ENCODE measurements at places on chromosomes 13 and 19.
A peak's percentile ranks its signal among the peaks of the same experiment; 100 is the strongest.

DNA sequence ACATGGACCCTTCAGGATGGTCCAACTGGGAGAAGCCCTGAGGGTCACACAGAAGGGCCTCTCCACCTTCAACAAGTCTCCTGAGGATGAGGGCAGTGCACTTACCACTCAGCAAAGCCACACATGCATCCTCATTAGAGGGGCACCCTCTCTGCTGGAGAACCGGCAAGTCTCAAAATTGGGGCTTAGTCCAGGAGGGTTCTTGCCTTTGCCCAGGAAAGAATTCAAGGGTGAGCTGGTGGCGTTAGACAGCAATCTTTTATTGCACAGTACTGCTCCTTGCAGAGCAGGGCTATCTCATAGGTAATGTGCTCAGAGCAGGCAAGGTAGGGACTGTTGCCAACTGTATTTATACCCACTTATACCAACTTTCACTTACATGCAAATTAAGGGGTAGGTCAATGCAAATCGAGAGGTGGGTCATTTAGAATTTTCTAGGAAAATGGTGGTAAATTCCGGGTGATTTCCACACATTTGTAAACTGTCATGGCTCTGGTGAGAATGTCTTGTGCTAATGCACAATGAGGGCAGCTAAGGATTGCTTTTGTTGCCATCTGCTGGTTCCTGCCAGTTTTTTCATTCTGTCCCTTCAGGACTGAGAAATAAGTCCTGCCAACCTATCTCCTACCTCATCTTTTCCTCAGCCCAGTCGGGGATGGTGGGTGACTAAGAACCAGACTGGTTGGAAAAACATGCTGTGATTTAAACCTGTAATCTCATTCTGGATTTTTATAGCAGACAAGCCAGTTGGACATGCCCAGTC lies 27.8 kb upstream of the IGSF23 start:
- no peak for DNase-seq

- no peak for DNase-seq
Measured at GRCh38 chr13:21537105-21537504, 66.9 kb downstream of the MICU2 start.

GRCh38 chr19:34712395-34713261 lies 21.4 kb upstream of the ZNF181 start:
- peak; percentile 68 for DNase-seq

DNA sequence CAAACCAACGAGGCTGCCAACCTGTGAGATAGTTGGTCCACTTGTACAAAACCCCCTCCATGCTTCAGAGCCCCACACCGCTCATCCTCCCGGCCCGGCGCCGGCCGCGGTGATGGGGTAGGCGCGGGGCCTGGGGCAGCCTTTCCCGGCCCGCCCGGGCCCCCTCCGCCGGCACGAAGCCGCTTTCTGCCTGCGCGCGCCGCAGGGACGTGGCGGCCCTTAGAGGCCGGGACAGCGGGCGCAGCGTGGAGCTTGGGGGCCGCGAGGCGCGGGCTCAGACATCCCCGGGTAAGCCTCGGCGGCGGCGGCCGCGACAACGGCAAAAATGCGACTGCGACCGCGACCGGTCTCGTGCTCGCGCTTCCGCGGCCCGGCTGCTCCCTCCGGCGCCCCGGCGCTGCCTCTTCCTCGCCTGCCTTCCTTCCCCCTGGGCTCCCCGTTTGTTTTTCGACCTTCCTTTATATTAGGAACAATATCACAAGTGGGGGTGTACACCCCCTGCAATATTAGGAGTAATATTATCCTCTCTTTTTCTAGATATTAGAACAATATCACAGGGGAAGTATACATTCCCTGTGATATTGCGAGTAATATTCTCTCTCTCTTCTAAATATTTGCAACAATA lies 53.9 kb upstream of the CEACAM21 start:
- DNase-seq, result no peak

GRCh38 chr13:84413016-84413415 lies 530.7 kb upstream of the SLITRK1 start:
- no peak for DNase-seq

DNA sequence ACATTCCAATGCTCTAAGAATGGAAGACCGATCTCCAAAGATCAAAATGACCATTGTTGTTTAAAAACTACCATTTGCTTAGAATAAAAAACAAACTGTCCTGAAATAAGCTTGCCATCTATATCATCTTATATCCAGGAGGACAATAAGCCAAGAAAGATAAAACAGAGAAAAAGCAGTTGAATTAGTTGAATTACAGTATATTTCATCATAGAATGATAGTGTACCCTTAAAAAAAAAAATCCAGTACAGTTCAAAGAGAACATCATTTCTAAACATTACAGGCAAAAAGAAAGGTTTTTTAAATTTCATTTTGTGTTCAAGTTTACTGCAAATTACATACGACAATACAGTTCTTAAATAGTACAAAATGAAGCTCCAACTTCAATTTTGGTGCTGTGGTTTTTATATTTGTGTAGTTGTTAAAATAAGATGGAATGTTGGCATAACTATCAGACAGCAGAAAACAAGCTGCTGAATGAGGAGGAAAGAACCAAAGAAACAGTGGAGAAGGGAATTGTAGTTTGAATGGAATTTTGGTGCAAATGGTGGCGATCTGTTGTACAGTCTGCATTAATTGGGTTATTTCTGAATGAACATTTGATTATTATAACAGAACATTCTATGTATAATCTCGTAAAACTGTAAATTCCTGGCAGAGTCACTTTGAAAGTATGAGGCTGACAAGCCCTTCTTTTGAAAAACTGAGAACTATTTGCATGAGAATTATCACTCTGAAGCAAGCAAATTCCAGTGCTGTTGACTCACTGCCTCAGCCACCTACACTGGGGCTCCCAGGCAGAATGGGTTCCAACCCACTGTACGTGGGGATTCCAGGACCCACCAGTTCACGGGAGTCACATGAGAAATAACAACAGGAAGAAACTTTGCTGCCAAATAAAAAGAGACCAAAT lies 37.7 kb downstream of the LHFPL6 start:
- no peak for DNase-seq

DNA sequence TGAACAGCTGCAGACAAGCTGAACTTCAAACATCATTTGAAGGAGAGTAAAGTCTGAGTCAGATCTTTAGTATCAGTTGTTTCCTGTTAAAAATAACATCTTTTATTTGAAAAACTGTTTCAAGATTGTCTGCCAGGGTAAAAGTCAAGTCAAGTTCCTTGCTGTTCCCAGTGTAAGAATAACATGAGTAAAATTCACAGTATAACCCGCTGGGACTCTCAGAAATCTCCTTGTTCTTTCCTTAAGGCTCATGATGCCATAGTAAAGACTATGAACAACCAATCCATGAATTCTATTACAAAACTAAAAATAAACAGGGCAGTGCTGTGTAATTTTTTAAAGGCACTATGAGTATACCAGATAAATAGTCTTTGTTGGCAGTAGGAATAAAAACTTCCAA lies 112.9 kb downstream of the IRS2 start:
- DNase-seq, result no peak

DNA sequence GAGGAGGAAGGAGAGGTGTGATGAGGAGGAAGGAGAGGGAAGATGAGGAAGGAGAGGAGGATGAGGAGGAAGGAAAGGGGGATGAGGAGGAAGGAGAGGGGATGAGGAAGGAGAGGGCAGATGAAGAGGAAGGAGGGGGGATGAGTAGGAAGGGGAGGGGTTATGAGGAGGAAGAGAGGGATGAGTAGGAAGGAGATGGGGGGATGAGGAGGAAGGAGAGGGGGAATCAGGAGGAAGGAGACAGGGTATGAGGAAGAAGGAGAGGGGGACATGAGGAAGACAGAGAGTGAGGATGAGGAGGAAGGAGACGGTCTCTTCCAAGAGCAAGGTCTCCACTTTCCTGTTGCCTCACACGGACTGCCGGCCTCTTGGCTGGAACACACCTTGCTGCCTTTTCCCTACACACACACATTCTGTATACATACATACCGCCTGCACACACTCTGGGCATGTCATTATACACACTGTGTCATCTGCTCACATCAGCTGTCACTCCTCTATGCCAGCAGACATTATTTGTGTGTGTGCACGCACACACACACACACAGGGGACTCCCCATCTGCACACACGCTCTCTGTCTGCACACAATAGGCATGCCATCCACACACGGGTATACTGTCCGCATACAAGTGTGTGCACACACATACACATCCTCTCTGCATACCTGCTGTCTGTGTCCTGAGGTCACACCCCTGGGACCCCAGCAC lies 11.1 kb upstream of the VSTM2B start:
- DNase-seq, result no peak

DNA sequence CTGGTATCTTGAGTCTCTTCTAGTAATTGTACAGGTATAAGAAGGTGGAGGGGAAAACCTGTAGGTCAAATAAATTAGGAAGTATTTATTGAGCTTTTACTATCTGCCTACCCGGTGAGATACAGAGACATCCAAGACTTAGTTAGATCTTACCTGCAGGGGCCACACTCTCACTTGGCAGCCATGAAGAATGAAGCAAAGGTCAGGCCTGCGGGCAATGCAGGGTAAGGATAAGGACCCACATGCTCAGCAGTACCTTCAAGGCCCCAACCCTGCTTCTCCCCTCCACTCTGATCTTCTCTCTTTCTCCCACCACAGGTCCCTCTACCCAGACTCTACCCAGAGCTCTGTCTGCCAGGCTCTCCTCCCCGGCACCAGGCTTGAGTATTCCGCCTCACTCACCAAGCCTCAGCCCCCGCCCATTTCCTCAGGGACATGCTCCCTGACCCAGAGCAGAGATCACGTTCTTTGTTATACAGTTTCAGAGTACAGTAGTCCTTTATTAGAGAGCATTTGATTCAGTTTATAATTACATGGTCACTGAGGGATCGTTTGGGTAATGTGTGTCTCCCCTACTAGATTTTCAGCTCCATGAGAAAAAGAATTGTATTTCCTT lies 18.9 kb upstream of the CLDN10 start:
- no peak for DNase-seq

- DNase-seq, result no peak
Measured at GRCh38 chr19:33110137-33110910, 21.6 kb upstream of the WDR88 start.

DNA sequence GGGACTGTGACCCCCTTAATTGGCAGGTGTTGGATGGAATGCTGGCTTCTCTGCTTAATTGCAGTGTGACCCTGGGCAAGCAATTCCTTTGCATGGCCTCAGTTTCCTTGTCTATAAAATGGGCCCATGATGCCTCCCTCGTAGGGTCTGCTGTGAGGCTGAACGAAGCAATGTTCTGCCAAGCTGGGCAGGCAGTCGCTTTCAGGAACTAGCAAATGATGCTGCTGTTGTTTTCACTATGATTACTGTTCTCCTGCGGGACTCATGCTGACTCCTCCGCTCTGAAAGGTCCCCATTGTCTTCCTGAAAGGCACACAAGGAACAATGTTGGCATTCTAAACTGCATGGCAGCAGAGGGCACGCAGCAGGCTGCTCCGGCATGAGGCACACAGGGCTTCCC lies 6.8 kb downstream of the BICRA start:
- no peak for DNase-seq

DNA sequence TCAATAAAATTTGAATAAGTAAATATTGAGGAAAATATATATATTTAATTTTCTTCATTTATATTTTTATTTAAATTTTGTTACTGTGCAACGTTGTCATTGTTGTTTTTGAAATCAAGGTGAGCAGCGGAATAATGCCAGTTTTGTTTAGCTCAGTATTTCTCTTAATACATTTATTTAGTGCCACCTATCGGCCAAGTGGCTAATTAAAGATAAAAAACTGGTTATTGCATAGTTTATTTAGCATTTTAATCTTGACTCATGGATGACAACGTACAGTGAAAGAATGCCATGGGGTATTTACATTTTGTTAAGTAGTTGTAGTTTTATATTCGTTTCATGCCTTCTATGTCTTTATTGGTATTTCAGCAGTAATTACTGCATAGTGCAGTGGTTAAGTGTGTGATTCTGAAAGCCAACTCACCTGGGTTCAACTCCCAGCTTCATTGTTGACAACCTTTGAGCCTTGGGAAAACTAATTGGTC lies 265.9 kb downstream of the MYO16 start:
- DNase-seq, result peak; percentile 50

Data from AML-193 (cell line).